ENCODE measurements at places on chromosomes 11 and 22.

DNA sequence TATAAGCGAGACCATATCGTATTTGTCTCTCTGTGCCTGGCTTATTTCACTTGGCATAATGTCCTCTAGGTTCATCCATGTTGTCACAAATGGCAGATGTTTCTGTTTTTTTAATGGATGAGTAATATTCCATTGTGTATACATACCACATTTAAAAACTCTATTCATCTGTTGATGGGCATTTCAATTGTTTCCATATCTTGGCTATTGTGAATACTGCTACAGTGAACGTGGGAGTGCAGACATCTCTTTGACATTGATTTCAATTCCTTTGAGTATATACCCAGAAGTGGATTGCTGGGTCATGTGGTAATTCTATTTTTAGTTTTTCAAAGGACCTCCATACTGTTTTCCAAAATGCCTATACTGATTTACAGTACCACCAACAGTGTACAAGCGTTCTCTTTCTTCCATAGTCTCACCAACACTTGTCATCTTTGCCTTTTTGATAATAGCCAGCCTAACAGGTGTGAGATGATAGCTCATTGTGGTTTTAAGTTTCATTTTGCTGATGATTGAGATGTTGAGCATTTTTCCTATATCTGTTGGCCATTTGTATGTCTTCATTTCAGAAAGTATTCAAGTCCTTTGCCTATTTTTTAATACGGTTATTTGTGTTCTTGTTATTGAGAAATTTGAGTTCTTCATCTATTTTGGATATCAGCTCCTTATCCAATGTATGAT, 194.7 kb upstream of the E2F8 start:
- H3K27ac ChIP-seq = no peak overlapping the region
- no peak for DNase-seq
- H3K4me3 ChIP-seq = no peak overlapping the region
- no peaks in the 10 kb centered on the region for H3K4me1 ChIP-seq

DNA sequence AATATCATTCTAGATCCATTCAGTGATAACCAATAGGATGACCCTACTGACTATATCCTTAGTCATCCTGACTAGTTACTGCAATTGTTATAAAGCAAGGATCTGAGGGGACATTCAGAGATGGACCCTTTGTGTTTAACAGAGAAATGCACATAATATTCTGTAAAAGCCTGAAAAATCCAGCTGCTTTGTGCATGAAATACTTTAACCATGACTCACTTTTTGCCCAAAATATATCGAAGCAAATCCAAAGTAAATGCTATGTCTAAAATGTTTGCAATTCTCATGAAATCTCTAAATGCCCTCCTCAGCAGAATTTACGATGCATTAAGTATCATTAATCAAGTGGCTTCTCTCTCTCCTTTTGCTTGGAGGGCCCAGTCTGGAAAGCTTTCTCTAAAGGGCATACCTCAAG, 178.8 kb upstream of the MTMR2 start:
- H3K36me3 ChIP-seq = peaks cover 12% of the 10 kb centered on the region
- DNase-seq = no peak
- H3K27me3 ChIP-seq = no peaks in the 10 kb centered on the region
- H3K27ac ChIP-seq = no peak overlapping the region
- peaks cover 4% of the 10 kb centered on the region for H3K4me1 ChIP-seq

- no peak for DNase-seq
- no peaks in the 10 kb centered on the region for H3K27me3 ChIP-seq
- H3K4me1 ChIP-seq = peaks cover 4% of the 10 kb centered on the region
- no peak overlapping the region for H3K4me3 ChIP-seq
- no peak overlapping the region for H3K27ac ChIP-seq
- peaks cover 12% of the 10 kb centered on the region for H3K36me3 ChIP-seq
These were observed 137.7 kb downstream of the ATG16L2 start for GRCh38 chr11:72951888-72952287.

- H3K4me1 ChIP-seq = no peaks in the 10 kb centered on the region
- peak; percentile 38 for DNase-seq
- H3K4me3 ChIP-seq = no peak overlapping the region
- H3K27ac ChIP-seq = no peak overlapping the region
- H3K36me3 ChIP-seq = peaks cover 2% of the 10 kb centered on the region
These were observed 29.5 kb downstream of the KCNQ1 start for GRCh38 chr11:2474059-2474901.

GRCh38 chr11:118061586-118062125, 15.2 kb upstream of the TMPRSS4 start:
- H3K27ac ChIP-seq = no peak overlapping the region
- no peak for DNase-seq
- H3K27me3 ChIP-seq = peaks cover 11% of the 10 kb centered on the region
- H3K36me3 ChIP-seq = no peaks in the 10 kb centered on the region
- H3K4me1 ChIP-seq = peaks cover 28% of the 10 kb centered on the region

DNA sequence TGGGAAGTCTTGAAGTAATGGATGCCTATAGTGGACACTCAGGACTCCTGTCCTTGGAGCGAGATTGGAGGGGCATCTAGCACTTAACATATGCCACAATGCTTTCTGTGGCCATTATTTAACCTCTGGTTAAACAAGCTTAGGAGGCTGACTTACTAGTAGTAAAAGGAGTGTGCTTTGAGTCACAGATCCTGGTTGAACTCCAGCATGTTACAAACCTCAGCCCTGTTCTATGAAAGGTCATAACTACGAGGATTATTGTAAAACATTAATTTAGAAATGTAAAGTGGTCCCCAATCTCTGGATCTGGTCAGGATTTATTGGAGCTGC, 1.1 kb upstream of the LBHD1 start:
- H3K4me1 ChIP-seq = peaks cover 60% of the 10 kb centered on the region
- no peaks in the 10 kb centered on the region for H3K27me3 ChIP-seq
- peak overlapping the region; percentile 96 for H3K27ac ChIP-seq
- no peak for DNase-seq

GRCh38 chr11:19429108-19429760, 188.5 kb upstream of the E2F8 start:
- H3K4me3 ChIP-seq = no peak overlapping the region
- H3K36me3 ChIP-seq = no peaks in the 10 kb centered on the region
- H3K4me1 ChIP-seq = no peaks in the 10 kb centered on the region
- peaks cover 66% of the 10 kb centered on the region for H3K27me3 ChIP-seq
- DNase-seq = no peak

- H3K27me3 ChIP-seq = no peaks in the 10 kb centered on the region
- no peak for DNase-seq
- no peaks in the 10 kb centered on the region for H3K36me3 ChIP-seq
- H3K4me3 ChIP-seq = no peak overlapping the region
- no peak overlapping the region for H3K27ac ChIP-seq
- H3K4me1 ChIP-seq = no peaks in the 10 kb centered on the region
These were observed 268.4 kb downstream of the NELL1 start for GRCh38 chr11:20937826-20938225.

GRCh38 chr11:108501396-108501795, 3.2 kb upstream of the POGLUT3 start:
- peaks cover 7% of the 10 kb centered on the region for H3K36me3 ChIP-seq
- no peaks in the 10 kb centered on the region for H3K27me3 ChIP-seq

- no peak for DNase-seq
- H3K4me1 ChIP-seq = no peaks in the 10 kb centered on the region
- no peak overlapping the region for H3K27ac ChIP-seq
- no peaks in the 10 kb centered on the region for H3K27me3 ChIP-seq
- H3K36me3 ChIP-seq = no peaks in the 10 kb centered on the region
These were observed 6.7 kb downstream of the DDI1 start for GRCh38 chr11:104043142-104043541.

DNA sequence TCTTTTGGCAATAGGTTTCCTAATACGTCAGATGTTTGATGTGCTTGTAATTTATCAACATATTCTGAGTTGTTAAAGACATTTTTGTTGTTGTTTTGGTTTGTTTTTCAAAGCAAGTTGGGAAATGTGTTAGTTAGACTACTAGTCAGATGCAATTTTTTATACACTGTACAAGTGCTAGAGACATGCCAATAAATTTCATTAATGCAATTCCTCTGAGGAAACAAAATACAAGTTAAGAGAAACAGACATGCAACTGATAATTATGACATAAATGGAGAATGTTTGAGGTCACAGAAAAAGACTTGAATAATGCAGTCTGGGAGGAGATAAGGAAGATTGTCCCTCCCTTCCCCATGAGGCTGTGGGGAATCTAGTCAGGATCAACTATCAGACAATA, 5.9 kb downstream of the OR51T1 start:
- no peaks in the 10 kb centered on the region for H3K27me3 ChIP-seq
- no peaks in the 10 kb centered on the region for H3K4me1 ChIP-seq
- H3K36me3 ChIP-seq = no peaks in the 10 kb centered on the region
- no peak overlapping the region for H3K27ac ChIP-seq

DNA sequence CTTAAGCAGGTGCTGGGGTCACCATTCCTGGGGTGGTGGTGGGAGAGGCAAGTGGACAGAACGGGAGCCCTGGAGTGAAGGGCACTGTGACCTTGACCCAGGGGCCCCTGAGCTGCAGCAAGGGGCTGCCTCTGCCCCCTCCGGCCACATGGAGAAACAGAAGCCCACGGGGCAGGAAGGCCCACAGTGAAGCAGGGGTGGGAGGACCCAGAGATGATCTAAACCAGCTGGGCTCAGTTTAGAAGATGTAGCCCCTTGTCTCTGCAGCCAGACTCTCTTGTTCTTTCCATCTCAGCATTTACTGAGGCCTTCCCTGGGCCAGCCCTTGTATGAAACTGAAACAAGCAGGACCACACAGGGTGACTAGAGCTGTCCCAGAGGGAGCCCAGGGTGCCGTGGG, 30.5 kb downstream of the WNT11 start:
- H3K27ac ChIP-seq = no peak overlapping the region
- H3K4me3 ChIP-seq = no peak overlapping the region
- no peak for DNase-seq
- no peaks in the 10 kb centered on the region for H3K36me3 ChIP-seq

DNA sequence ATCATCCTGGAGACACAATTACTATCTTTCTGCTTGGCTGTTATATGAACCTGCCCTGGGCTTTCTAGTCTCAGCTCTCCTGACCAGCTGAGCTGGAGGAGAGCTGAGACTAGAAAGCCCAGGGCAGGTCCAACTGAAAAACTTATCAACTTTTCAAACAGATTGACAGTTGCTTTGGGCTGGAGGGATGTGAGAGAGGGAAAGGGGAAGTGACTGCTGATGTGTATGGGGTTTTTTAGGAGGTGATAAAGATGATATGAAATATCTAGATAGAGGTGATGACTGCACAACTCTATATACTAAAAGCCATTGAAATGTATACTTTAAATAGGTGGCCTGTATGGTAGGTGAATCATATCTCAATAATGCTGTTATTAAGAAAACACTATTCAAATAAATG, 60.2 kb upstream of the CHRM4 start:
- H3K36me3 ChIP-seq = peaks cover 9% of the 10 kb centered on the region
- no peak overlapping the region for H3K4me3 ChIP-seq
- no peak overlapping the region for H3K27ac ChIP-seq
- H3K27me3 ChIP-seq = no peaks in the 10 kb centered on the region

Data from activated CD8-positive, alpha-beta memory T cell treated with anti-CD3 and anti-CD28 coated beads, Interleukin-2, amount 10 ng/mL, durations not matched to agents 7 days and 5 days (primary cell).